Renal cortex interstitium (tissue), 15 donors: ENCODE measurements at places on chromosomes 5 and 9. TPM values are rescaled to one million over a fixed set of nuclear protein-coding genes. Genes with fewer than 3 reads are reported as not detected.

GRCh38 chr5:149257889-149258705 is 13.6 kb upstream of the AFAP1L1 start:
- no peak for DNase-seq

SARDH gene
- polyA plus RNA-seq, result 13.3 TPM

GRCh38 chr9:75914883-75915452 is 24.5 kb downstream of the PCSK5 start:
- DNase-seq, result no peak

DNA sequence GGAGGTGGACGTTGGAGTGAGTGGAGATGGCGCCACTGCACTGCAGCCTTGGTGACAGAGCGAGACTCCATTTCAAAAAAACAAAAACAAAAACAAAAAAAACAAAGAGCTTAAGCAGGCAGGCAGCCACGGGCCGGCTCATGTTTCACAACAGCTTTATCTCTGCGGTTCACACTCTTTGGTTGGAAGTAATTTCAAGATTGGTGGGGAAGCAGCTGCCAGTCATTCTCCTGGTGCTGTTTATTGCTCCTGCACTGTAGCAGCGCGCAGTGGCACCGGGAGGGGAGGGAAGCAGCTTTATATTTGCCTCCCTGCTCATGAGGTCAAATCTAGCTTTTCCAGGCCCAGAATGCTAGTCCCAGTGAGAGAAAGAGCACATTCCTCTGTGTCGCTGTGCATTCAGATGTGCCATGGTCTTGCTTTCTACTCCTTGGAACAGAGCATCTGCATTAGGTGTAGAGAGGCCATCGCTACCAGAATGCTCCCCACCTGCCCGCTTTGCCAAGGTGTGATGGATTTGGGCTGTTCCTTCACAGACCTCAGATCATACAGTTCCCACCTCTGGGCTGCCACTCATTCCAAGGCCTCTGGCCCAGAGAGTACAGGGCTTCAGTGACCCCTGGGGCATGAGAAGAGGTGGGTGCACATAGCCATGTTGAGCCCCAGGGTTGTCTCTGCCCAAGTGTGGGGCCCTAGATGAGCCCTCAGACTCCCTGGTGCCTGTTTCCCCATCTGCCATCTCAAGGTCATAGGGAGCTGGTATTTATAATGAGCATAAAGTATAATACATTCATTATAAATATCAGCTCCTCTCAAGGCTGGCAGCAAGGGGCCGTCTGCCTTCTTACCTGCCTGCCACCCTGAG is 270.4 kb downstream of the MED10 start:
- no peak for DNase-seq

DNA sequence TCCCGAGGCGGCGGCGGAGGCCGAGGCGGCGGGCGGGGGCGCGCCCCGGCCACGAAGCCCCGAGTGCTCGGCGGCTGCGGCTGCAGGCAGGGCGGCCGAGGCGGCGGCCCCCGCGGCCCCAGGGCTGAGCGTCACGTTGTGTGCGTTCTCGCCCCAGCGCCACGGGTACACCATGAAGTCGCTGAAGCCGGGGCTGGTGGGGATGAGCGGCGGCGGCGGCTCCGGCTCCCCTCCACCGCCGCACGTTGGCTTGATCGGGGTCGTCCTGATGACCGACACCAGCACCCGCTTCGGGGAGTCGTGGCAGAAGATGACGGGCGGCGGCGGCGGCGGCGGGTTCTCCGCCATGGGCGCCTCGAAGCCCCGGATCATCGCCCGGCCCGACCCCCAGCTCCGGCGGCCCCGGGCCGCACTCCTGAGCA is 498 bp downstream of the ZNF367 start:
- no peak for DNase-seq

DNA sequence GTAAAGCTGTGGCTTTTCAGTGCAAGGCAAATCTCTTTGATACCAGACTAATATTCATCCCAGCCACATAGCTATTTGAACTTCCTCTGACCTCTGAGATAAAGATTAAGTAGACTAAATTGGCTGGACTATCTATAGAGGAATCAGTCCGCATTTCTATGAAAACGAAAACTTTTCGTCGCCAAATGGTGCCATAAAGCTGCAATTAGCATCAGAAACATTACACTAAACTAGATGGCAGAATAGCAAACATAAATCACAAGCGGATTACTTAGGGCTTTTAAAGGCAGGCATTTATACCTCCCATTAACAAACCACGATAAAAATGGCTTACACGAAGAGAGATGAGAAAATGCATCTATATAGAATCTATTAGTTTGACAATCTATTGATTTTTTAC is 1009.7 kb upstream of the CDH6 start:
- no peak for DNase-seq

GRCh38 chr5:134840811-134841210 is 5.0 kb upstream of the C5orf24 start:
- DNase-seq, result no peak

DNA sequence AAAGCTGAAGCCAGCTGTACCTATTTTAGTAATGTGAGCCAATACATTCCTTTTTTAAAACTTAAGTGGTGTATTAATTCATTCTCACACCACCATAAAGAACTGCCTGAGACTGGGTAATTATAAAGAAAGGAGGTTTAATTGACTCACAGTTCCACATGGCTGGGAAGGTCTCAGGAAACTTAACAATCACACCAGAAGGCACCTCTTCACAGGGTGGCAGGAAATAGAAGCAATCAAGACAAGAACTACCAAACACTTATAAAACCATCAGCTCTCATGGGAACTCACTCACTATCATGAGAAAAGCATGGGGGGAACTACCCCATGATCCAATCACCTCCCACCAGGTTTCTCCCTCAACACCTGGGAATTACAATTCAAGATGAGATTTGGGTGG is 21.0 kb downstream of the ESM1 start:
- DNase-seq, result no peak

SH3RF2 gene
- polyA plus RNA-seq, result 5.2 TPM

DNA sequence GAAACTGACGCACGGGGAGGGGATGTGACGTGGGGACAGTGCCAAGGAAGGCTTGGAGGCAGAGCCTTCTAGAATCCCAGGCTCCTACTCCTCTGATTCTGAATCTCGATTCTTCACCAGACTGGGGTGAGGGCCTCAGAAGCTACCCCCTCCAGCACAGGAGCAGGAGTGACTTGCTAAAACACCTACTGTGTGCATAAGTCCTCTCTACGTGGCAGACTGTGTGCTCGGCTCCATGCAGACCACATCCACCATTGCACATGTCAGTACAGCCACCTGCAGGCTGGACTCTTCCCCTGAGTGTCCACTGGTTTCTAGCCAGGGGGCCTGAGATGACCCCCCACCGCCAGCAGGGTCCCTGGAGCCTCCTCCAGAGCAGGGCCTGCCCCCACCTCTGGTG is 71.2 kb upstream of the SARDH start:
- no peak for DNase-seq
